ENCODE measurements at places on chromosomes 1 and 21. TPM values are rescaled to one million over a fixed set of nuclear protein-coding genes. Genes with fewer than 3 reads are reported as not detected.
A peak's percentile ranks its signal among the peaks of the same experiment; 100 is the strongest.

DNA sequence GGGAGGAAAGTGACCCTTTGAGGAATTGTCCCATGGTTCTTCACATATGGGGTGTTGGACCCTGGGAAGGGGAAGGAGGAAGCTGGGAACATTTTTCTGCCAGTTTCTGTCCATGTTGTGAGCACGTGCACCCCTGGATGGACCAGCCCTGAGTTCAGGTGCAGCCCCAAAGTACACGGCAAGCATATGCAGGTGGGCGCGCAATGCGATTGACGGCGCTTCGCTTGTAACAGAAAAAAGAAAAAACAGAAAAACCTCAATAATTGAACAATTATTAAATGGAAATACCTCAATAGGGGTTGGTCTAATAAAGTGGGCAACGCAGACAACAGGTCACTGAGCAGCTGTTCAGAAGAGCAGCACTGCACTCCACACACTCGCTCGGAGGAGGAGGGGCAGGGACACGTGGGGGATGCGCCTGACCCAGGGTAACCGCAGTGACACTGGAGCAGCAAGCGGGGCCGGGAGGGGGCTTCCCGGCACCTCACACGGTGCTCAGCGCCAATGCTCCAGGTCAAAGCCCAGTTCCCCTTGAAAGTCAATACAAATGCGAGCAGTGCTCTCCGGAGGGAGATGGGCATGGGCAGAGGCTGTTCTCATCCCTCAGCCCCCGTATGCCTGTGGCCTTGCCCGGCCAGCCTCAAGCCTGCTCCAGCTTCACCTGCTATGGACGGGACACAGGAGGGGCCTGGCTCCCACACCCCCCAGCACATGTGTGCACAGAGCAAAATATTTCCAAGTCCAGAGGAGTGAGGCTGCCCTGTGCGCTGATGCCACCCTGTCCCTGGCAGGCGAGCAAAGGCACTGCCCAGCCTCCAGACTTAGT is 6.6 kb upstream of the ACTRT2 start:
- no peak for DNase-seq

OR14I1 gene
- not detected for total RNA-seq

DNA sequence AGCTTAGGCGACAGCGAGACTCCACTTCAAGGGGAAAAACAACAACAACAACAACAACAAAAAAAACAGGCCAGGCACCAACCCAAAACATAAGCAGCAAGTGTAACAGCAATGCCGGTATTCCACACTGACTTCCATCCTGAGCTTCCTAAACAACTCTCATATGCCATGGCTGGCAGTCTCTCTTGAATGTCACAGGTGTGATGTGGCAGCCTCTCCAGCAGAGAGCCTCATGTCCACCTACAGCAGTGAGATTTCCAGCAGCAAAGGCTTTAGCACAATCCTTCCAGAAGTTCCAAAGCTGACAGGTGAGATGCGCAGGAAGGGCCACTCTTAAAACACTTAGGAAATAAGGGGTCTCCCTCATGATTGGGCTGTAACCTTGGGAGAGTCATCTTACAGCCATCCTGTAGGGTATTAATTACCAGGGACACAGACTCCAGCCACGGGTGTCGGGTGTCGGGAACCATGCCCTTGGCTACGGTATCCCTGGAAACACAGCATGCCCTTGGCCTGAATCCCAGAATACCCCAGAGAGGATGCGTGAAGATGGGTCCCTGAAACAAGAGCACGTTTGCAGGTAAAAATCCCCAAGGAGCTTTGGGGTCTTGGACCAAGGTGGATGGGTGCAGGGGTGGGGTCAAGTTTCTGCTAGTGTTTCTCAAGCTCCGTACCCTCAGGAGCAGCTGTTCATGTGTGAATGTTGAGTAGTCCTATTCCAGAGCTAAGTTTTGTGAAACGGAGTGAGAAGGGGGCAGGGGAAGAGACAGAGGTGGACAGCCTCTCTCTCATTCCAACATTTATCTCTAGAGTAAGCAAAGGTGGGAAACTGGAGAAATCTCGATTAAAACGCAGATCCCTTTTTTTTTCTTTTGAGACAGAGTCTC is 31.4 kb downstream of the CLSTN1 start:
- DNase-seq: no peak

PTPN22 gene
- not detected for total RNA-seq

HSD3B1 gene
- 62.4 TPM for total RNA-seq

DNA sequence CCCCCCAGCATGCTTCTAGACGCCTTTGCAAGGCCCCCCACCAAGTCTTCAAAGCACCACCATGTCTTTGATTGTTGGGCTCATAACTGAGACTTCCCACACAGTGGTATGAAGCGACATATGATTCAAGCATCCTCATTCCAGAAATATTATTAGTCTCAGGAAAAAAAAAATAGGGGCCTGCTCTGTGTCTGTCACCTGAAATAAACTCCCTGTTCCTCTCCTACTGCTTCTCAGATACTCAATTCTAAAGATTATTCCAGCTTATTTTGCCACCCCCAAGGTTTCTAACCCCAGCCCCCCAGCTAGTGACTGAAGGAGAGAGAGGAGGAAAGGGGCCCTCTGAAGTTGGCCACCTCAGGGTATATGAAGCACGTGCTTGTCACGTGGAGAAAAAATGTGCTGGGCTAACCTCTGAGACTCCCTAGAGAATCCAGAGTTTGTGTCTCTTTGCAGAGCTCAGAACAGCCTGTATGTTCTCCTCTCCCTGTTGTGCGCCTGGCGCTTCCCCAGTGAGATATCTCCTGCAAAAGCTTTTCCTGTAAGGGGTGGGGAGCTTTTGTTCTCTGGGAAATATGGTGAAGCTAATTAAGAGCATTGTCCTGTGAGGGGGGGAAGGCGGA is 35.9 kb upstream of the RASAL2 start:
- DNase-seq: peak; percentile 48

GRCh38 chr1:183003203-183003602 is 20.0 kb upstream of the LAMC1 start:
- DNase-seq: no peak

- no peak for DNase-seq
Measured at GRCh38 chr1:29639741-29640427, 403.6 kb downstream of the PTPRU start.

CFHR4 gene
- 3.4 TPM for total RNA-seq

- no peak for DNase-seq
Measured at GRCh38 chr1:67683766-67684525, 1.1 kb upstream of the GADD45A start.

DNA sequence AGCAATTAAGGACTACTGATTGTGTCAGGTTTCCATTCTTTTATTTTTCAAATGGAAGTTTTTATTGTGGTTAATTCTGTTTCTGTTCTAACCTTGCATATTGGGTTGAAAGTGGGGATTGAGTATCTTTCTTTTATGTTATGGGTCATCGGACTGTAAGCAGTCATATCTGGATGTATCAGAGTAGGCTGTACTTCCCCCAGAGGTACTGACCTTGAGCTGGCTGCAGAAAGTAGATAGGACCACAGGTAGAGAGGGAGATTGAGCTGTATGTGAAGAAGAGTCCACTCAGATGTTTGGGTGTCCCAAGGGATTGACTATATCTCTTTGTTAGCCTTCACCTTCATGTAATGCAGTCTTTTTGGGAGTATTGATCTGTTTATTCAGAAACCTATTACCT is 20.5 kb upstream of the ALG14 start:
- no peak for DNase-seq

DNA sequence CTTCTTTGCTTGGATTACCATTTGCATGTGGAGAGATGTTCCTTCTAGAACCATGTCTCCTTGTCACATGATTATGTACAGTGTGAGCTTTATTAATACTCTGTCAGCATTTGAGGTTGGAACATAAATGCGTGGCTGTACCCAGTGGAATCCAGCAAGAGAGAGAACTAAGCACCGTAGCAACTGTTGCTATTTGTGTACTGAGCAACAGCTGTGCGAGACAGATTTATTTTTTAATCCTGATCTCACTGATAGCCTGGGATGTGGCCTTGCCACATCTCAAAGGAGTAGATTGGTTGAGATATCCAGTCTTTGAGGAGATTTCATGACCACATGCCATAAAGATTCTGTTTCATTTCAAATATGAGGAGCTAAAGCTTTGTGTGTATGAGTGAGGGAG is 43.4 kb downstream of the KIF1B start:
- DNase-seq: peak; percentile 76

GRCh38 chr1:19462781-19463503 is 22.4 kb downstream of the CAPZB start:
- no peak for DNase-seq

DNA sequence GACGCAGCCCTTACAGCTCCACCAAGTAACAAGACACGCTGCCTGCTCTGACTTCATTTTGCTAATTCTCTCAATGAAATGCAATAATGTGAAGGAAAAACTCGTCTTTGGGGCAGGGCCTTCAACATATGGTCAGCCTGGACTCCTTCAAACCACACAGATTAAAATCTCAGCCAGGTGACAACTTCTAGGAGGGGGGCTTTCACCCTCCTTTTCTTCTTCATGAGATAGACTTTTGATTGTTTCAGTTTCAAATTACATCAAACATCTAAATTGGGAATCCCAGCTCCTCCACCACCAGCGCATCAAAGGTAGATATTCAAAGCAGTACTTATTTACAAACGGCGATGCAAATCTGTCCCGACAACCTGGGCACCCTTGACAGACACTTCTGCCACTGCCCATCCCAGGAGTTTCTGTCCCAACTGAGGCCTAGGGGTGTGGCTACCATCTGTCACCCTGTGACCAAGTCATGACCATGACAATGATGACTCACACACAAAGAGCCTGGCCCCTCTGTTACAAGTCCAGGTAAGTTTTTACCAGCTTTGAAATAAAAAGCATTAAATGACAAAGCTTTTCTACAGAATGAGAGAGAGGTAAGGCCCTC is 29.7 kb downstream of the SSBP3 start:
- DNase-seq: peak; percentile 56

DNA sequence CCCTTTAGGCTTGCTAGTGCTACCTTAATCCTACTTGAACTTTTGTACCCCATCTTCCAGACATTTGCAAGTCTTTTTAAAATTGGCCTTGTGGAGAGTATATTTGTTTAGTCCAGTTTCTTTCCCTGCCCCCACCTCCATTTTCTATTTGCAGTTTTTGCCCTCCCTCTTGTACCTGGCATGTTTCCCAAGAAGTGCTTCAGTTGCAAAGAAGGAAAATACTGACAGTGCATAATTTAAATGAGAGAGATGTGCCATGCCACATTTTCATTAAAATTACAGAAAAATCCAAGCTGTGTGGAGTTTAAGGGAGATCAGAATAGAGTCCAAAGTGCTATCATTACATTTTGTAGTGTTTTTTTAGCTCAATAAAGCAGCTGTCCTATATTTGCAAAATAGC is 150.0 kb upstream of the ADGRL2 start:
- no peak for DNase-seq

GRCh38 chr1:154353460-154353904 is 28.2 kb downstream of the ATP8B2 start:
- peak; percentile 74 for DNase-seq

GRCh38 chr1:208503787-208504186 is 259.6 kb upstream of the PLXNA2 start:
- DNase-seq: no peak

- DNase-seq: peak; percentile 64
Measured at GRCh38 chr1:247373721-247374141, 42.1 kb upstream of the ZNF496 start.

PITHD1 gene
- 45.1 TPM for total RNA-seq

GPR89A gene
- total RNA-seq: 35.9 TPM

DNA sequence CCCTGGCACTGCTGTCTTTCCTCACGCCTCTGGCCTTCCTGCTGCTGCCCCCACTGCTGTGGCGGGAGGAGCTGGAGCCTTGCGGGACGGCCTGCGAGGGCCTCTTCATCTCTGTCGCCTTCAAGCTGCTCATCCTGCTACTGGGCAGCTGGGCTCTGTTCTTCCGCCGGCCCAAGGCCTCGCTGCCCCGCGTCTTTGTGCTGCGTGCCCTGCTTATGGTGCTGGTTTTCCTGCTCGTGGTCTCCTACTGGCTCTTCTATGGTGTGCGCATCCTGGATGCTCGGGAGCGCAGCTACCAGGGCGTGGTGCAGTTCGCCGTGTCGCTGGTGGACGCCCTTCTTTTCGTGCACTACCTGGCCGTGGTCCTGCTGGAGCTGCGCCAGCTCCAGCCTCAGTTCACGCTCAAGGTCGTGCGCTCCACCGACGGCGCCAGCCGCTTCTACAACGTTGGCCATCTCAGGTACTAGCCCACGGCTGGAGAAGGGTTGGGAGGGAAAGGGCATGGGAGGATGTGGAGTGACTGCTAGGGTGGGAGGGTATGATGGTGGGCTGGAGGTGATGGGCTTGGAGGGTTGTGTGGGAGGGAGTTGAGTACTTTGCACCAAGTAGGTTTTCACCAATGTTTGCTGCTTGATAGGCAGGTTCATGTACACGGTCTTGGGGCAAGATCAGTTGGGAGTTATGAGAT is 18.9 kb downstream of the VANGL2 start:
- no peak for DNase-seq

DNA sequence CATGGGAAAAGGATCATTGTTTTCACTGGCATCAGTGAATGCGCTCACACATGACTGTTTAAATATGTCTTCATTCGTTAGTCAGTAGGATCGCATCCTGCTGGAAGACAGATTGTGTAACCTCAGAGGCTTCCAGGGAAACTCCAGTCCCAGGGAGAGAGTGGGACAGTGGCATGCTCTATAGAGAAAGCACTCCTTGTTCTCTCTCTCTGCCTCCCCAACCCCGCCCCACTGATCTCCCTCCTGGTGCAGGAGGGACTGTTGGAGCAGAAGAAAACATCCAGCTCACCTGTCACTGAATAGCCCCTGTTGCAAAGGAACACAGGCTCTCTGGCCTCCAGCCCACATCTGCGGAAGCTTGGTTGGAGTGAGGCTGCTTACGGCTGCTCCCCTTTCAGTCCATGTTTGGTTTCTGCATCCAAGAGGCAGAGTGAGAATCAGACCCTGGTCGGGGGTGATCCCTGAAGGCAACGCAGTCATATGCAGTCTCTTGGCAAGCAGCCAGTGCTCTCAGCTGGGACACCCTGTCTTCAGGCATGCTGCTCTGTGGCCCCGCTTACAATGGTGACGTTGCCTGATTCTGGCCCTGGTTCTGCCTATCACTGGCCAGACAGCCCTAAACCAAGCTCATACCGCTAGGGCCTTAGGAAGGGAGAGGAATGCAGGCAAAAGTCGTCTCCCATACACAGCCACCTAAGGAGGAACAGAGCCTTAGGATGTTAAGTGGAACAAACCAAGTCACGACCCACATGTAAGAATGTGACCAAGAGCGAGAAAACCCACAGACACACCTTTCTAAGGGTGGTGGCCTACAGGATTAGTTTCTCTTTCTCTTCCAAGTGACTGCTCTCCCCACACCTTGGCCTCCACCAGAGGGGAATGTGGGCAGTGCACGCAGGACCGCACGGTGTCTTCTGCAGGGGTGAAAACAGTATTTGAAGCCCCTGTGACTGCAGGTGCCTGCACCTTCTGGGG is 39.7 kb downstream of the BACE2 start:
- DNase-seq: peak; percentile 30

- DNase-seq: no peak
Measured at GRCh38 chr1:24139841-24140425, 3.0 kb downstream of the IL22RA1 start.

TAS1R1 gene
- not detected for total RNA-seq
